ENCODE measurements at places on chromosomes 3 and 15.

DNA sequence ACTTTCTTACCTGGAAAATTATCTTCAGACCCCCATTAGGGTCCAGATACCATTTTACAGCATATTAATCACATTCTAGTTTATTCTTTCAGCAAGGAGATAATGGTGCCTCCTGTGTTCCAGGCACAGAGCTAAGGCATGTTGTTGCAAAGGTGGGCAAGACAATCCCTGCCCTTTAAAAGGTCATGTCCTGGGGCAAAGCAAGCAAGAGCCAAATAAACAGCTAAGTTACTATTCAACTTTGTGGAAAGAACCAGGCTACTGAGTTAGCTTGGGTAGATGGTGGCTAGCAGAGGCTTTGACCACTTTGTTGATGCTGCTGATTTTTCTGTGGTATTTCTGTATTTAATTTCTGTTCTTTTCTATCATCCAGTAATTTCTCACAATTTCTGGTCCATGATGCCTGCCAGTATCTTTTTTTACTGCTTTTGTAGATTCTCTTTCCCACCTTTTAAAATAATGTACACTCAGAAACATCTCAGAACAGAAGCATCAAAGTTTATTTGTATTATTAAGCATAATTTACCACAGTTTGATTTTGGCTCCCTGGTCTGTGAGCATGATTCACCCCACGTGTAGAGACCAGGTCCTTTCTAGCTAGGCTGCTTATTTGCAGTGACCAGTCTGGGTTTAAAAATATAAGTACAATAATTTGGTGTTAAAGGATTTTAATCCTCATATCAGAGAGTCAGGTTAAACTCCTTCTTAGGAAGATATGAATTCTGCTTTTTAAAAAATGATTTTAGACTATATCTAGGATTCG is 71.5 kb downstream of the LRRC28 start:
- DNase-seq: no peak

DNA sequence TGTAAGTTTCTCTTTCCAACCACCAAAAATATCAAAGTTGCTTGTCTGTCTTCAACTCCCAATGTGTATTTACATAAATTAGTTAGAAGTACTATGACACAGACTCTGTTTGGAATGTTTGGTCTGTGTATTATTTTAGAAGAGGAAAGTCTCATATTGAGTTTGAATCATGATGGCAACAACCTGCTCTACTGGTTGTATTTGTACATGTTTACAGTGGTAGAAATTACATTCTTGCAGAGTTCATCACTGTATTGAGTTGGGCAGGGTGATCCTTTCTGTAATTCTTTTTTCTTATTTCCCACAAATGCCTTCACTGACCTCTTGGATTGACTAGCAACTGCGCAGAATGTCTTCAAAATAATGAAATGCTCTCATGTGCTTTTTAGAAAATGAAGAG is 149.6 kb downstream of the CHL1 start:
- DNase-seq: no peak

- no peak for DNase-seq
These were observed 46.0 kb downstream of the NSMCE3 start for GRCh38 chr15:29223640-29224039.

DNA sequence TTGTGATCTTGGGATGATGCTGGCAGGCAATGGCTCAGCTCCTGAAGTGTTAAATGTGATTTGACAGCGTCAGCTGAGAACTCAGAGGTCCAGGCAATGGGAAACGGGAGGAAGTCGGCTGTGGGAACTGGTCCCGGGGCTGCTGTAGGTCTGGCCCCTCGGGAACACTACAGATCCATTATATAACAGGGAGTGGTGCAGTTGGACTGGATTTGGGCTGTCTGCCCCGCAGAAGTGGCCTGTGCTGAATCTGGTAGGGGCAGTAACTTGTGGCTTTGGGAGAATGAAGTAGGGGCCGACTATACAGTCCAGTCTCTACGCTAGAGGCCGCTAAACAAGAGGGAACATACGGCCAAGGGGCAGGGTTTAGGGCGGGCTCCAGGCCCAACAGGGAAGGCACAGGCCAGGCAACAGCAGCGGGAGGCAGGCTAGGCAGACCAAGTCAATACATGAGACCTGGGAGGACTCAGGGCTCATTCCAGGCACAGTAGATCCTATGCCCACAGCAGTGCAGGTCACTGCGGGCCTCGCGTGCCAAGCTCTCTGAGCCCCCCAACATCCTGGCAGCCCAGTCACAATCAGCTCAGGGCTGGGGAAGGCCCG is 20.3 kb upstream of the IL16 start:
- no peak for DNase-seq

GRCh38 chr3:115932807-115933206 is 309.5 kb downstream of the GAP43 start:
- no peak for DNase-seq

DNA sequence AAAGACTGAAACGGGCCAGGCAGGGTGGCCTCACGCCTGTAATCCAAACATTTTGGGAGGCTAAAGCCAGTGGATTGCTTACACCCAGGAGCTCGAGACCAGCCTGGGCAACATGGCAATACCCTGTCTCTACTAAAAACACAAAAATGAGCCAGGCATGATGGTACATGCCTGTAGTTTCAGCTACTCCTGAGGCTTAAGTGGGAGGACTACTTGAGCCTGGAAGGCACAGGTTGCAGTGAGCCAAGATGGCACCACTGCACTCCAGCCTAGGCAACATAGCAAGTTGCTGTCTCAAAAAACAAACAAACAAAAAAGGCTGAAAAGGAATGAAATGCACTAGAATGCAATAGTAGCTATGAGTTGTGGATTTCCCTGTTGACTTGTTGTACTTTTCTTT is 94.7 kb downstream of the STAG1 start:
- DNase-seq: no peak

DNA sequence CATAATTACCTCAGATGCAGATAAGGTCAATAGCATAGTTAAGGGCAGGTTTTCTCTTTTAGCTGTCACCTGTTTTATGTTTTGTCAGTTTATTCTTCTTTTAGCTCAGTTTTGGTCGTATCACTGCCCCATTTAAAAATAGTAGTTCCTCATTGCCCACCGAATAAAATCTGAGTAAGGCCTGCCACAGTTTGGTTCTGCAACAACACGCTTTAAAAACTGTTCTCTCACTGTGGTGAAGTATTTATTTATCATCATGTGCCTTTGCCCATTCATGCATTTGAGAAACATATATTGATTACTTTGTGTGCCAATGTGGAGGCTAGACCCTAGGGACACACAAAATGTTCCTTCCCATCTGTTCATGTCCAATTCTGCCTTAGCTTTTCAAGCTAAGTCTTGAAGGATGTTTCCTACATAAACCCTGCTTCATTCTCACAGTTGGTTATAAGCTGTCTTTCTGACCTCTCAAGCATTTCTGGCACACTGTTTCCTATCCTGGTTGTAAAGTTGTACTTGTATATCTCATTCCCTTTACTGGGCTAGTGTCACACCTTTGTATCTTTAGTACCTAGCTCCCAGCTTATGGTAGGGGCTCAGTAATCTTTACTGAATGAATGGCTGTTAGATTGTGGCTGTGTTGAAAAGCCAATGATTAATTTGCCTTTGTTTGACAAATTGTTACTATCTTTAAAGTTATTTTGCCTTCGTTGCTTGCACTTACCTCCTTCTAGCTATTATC is 23.9 kb downstream of the AKAP13 start:
- no peak for DNase-seq

DNA sequence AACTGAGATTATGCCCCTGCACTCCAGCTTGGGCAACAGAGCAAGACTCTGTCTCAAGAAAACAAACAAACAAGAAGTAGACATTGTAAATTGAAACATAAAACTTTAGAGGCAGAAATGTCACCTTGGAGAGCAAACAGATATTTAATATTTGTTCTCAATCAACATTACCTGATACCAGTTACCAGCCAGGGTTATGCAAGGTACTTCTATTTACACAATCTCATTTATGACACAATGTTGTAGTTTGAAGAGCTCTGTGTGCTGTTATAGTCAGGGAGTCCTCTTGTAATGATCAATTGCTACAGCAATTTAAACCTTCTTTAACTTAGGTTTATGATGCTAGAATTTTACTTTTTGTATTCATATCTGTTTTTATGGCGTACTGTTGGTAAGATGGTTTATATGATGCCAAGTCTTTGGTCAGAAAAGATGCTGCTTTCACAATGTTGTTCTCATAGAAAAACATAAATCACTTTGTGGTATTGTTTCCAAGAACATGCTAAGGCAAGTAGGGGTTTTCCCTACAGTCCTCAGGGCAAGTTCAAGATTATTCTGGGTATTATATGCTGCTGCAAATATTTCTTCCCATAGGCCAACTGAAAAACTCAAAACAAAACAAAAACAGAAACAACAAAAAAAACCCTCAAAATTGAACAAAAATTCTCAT is 173.5 kb downstream of the TNIK start:
- no peak for DNase-seq

- no peak for DNase-seq
These were observed 27.8 kb upstream of the FRMD4B start for GRCh38 chr3:69413551-69414207.

- no peak for DNase-seq
These were observed 63.6 kb downstream of the ZNF621 start for GRCh38 chr3:40588406-40588805.

DNA sequence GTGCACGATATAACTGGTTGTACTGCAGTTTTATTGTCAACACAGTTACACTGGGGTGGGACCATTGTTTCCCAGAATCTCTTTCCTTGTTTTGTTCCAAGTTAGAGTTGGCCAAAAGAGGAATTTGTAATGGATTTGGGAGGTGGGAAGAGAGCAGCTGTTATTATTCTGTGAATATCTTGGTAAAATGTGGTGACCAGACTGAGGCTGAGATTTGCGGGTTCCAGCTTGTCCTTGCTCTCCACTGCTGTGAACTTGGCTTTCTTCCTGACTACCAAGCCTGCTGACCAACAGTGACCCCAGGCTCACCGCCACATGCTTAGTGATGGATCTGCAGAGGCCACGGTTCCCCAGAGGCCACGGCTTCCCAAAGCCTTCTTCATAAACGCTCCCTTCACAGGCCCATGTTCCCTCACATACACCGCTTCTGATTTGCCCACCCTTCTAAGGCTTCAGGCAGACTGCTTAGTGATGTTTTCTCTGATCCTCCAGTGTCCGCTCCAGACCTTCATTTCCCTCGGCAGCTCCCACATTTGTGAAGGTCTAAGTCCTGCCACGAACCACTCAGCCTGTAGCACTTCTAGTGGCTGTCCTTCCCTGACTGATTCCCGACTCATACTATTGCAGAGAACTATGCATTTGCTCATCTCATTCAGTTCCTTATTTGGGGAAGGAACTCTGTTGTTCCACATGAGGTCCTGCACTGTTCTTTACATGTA is 525.5 kb upstream of the RGMA start:
- DNase-seq: no peak

DNA sequence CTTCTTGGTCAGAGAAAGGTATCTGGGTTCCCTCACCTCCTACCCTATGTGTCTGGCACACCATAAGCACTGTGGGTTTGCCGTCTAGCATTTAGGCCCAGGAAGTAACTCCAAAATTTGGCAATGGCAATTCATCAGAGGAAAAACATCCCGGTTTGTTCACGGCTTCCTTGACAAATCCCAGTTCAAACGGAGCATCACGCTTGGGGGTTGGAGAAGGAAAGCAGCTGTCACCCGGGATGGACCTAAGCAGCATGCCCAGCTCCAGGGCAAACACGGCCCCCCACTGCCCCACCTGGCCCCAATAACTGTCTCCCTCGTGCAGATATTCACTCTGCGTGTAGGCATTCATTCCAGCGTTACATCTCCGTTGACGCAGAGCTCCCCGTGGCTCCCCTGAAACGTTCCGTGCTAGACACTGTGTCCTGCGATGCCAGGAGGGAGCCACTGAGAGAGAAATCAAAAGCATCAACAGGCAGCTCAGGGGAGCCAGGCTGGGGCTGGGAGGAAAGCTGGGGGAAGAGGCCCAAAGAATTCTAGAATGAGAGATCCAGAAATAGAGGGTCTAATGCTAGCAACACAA is 41.4 kb downstream of the NTRK3 start:
- DNase-seq: peak; percentile 26

DNA sequence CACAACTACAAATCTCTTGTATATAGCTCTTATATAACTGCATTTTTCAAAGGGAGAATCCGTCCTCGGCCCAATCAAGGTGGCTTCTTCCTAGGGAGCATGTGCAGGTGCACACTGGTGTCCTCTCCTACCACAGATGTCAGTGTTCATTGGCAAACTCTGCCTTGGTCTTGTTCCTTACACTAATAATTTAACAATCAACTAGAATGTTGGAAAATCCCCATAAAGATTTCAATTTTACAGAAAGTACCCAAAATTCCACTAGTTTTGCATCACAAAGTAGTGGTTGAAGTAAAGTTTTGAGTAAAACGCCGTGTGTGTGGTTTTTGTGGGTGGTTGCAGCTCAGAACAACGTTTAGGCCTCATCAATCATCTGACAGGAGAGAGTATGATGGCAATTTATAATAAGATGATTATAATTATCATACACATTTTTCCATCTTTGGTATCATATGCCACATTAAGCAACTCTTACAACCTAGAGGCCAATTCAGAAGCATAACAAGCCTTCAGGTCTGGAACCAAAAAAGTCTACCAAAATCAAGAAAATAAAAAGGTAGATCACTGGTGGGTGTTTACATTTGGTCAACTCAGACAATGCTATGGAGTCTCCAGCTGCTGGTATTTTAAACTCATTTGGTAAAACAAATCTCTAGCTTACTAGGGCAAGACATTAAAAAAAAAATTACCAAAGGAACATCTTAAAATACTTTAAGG is 128.9 kb upstream of the BHLHE40 start:
- DNase-seq: no peak

DNA sequence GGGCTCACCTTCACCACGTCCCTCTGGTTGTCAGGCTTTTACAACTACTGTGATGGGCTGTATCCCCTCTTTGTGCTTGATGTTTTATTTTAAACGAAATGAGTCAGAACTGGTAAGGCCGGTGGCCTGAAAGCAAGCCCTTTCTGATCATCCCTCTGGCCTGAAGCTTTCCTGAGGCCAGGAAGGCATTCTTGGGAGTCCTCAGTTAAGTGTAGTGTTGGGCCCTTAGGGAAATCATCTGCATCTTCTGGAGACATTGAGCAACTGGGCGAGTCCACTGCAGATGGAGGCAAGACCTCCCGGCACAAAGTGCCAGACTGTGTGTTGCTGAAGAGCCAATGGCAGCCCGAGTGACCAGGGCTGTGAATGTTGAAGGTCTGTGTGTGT is 33.0 kb upstream of the AMOTL2 start:
- DNase-seq: no peak

Measured in globus pallidus (tissue), 1 donor.